ENCODE measurements at places on chromosomes 3 and 15.

GRCh38 chr15:85329561-85330422, 50.6 kb upstream of the AKAP13 start:
- peak; percentile 57 for DNase-seq

- no peak for DNase-seq
Measured at GRCh38 chr3:5051772-5052171, 70.3 kb upstream of the ARL8B start.

GRCh38 chr3:100027321-100027720, 87.0 kb downstream of the FILIP1L start:
- no peak for DNase-seq

GRCh38 chr15:73072894-73073293, 20.6 kb downstream of the NEO1 start:
- no peak for DNase-seq

DNA sequence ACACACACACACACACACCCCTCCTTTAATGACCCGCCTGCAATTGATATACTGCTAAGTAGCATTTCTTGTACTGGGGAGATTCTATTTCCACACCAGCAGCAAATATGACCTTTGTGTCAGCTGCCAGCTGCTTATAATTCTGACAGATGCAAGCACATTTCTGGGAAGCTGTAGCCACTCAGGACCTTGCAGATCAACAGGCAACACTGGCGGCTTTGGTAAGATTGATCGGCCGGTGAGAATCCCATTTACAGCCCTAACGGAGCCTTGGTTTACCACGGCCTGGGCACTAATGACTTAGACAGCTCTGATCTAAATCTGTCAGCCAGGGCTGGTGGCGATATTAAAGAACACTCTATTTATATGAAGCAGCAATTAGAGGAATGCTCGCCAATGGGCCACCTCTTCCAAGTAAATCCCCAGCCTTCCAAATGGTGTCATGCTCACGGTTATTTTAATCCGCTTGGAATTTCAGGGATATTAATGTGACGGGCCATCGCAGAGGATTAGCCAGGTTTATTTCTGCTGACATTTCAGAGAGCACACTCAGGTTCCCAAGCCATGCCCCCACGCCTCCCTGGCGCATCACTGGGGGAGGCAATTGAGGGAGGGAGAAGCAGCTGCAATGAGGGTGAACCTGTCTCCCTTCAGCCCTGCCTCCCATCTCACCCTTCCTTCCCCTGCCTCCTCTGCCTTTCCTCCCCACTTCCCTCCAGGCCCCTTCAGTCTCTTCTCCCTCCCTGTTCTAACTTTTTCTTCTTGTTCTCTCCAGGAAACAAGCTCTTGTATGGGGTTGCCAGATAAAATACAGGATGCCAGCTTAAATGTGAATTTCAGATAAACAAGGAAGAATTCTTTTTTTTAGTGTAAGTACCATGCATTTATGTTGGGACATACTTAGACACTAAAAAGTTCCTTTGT, 287.0 kb downstream of the TLE3 start:
- DNase-seq: no peak
